ENCODE measurements at places on chromosomes 6 and 20. TPM values are rescaled to one million over a fixed set of nuclear protein-coding genes. Genes with fewer than 3 reads are reported as not detected.

The BRPF3 gene
- polyA plus RNA-seq: 5.0 TPM

The FRS3 gene
- 1.4 TPM for polyA plus RNA-seq

The DIDO1 gene
- 5.7 TPM for polyA plus RNA-seq

The FAM83C gene
- polyA plus RNA-seq: not detected

The LGSN gene
- polyA plus RNA-seq: 0.65 TPM

The VSX1 gene
- polyA plus RNA-seq: 1.5 TPM

The GMPR gene
- polyA plus RNA-seq: 55.6 TPM

The MEI4 gene
- polyA plus RNA-seq: 1.1 TPM

The RBPJL gene
- polyA plus RNA-seq: not detected

The LPIN3 gene
- polyA plus RNA-seq: not detected
